ENCODE measurements at places on chromosomes 11 and 22. TPM values are rescaled to one million over a fixed set of nuclear protein-coding genes. Genes with fewer than 3 reads are reported as not detected.

NXPE4 gene
- not detected for total RNA-seq

DNA sequence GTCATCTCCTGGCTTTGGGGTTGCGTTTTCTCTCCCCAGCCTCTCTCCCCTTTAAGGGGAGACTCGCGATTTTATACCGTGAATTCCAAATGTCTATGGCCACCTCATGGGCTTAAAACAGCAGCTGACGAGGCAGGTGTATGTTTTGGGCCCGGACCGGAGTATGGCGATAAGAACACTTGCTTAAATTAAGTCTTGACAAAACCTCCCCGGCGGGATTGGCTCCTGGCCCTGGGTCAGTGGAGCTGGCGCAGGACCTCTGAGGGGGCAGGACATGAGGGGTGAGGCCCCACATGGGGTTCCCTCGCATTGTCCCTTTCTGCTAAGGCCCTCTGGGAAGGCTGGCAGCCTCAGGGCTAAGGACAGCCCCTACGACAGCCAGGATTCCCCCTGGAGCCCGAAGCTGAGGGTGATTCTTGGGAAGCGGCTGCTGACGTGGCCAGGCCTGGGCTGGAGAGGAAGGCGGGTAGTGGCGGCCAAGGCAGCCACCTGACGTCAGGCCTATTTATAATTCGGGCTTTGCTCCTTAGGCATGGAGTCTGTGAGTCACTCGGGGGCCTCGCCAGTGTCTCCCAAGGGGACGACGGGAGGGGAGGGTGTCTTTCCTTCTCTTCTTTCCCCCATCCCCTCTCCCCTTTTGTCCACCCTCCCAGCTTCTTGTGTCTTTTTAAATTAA is 12.7 kb downstream of the MYO18B start:
- no peak for DNase-seq
- H3K4me1 ChIP-seq: no peaks in the 10 kb centered on the region

DNA sequence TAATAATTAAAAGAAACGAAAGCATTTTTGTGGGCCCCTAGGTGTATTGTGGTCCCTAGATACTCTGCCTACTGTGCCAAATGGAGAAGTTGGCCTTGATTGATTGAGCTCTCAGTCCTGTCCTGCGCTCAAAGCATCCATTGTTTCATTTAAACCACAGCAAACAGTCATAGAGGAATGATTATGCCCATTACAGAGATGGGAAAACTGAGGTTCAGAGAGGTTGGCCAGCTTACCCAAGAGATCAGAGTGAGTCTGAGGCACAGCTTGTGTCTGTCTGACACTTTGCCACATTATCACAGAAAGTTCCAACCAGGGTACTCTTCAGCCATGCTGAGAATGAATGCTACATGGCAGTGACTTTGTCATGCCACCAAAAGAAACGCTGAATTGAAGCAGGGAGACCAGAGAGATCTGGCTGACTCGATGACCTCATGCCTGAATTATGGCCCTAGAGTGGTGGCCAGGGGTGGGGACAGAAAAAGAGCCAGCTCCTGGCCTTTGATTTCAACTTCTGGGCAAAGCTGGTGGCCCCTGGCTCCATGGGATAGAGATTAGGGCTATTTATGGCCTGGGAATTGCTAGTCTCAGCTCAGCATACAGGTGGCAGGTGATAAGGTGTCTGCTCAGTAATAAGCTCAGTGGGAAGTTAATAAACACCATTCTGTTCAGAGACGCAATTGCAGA is 180.5 kb downstream of the MIAT start:
- H3K36me3 ChIP-seq: no peaks in the 10 kb centered on the region
- H3K4me1 ChIP-seq: no peaks in the 10 kb centered on the region
- no peak overlapping the region for H3K27ac ChIP-seq
- H3K27me3 ChIP-seq: no peaks in the 10 kb centered on the region
- DNase-seq: no peak

GRCh38 chr22:48827268-48827846 is 1000.3 kb downstream of the BRD1 start:
- H3K4me3 ChIP-seq: no peak overlapping the region
- H3K4me1 ChIP-seq: no peaks in the 10 kb centered on the region
- DNase-seq: no peak

GRCh38 chr11:39374963-39375698 is 2084.3 kb downstream of the LRRC4C start:
- H3K27me3 ChIP-seq: no peaks in the 10 kb centered on the region
- no peaks in the 10 kb centered on the region for H3K36me3 ChIP-seq
- DNase-seq: no peak
- H3K27ac ChIP-seq: no peak overlapping the region
- H3K4me1 ChIP-seq: no peaks in the 10 kb centered on the region
- no peak overlapping the region for H3K4me3 ChIP-seq

DNA sequence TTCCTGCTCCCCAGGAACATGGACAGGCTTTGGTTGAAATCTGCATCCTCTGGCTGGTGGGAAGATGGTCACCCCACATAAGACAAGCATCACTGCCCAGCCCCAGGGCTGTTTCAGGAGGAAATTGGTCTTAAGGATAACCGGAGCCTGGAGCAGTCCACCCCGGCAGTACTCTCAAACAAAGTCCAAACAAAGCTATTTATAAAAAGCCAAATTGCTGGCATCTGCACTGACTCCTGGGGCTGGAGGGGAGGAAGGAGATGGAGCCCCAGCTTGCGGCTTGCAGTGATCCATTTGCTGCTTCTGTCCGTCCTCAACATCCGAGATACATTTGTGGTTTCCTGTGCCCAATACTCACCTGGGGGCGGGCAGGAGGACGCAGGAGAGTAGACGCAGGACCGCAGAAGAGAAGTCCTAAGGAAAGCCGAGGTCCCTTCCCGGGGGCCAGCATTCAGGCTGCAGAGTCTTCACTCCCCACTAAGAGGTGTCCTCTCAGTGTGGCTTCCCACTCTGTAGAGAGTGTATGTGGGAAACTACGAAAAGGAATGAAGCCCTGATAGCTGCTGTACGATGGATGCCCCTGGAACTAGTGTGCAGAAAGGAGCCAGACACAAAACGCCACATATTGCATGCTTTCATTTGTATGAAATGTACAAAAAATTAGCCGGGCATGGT is 107.3 kb upstream of the FGF3 start:
- H3K27ac ChIP-seq: no peak overlapping the region
- no peak overlapping the region for H3K4me3 ChIP-seq
- H3K36me3 ChIP-seq: no peaks in the 10 kb centered on the region

DNA sequence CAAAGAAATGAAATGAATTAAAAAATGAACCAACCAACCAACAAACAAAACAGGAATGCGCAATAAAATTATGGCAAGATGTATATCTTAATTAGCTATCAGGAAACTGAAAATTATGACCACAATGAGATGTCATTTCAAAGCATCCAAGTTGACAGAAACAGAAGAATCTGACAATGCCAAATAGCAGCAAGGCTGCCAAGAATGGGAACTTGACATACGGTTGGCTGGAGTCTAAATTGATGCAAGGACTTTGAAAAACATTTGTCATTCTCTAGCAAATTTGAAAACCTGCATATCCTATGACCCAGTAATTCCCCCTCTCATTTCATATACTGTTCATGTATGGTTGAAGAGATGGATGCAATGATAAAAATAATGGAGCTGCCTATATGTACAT is 1262.6 kb downstream of the TBC1D22A start:
- H3K27me3 ChIP-seq: no peaks in the 10 kb centered on the region
- no peak overlapping the region for H3K27ac ChIP-seq
- no peak for DNase-seq
- H3K4me3 ChIP-seq: no peak overlapping the region

DNA sequence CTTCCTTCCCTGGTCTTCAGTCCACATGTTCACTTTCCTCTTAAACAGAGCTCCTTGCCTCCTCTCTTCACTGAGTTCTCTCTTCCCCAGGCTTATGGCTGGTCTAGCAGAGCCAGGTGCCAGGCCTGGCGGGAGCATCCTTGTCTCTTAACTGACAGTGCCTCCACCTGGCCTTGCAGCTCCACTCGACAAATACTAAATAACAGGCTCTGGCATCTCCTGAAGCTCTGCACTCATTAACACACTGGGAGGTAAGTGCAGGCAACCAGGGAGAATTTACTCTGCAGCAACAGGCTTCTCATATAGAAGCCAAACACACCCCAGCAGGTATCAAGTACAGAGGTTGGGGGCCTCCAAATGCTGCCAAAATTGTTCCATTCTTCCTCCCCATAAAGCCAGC is 438.1 kb downstream of the SOX6 start:
- H3K36me3 ChIP-seq: no peaks in the 10 kb centered on the region
- no peak overlapping the region for H3K4me3 ChIP-seq
- no peak for DNase-seq
- H3K4me1 ChIP-seq: no peaks in the 10 kb centered on the region
- no peak overlapping the region for H3K27ac ChIP-seq

- no peak for DNase-seq
- no peak overlapping the region for H3K27ac ChIP-seq
- no peaks in the 10 kb centered on the region for H3K27me3 ChIP-seq
Measured at GRCh38 chr11:69770540-69770939, 4.6 kb downstream of the FGF4 start.

DNA sequence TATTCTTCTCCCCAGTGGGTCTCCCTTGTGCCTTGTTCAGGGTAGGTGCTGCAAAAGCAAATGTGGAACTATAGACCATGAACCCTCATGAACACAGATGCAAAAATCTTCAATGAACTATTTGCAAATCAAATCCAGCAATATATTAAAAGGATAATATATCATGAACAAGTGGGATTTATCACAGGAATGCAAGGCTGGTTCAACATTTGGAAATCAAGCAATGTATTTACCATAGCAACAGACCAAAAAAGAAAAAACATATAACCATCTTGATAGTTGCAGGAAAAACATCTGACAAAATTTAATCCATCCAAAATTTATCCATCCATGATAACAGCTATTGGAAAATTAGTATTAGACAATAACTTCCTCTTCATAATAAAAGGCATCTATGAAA is 11.4 kb upstream of the OSBPL5 start:
- no peaks in the 10 kb centered on the region for H3K27me3 ChIP-seq
- no peaks in the 10 kb centered on the region for H3K36me3 ChIP-seq
- no peak for DNase-seq
- H3K4me1 ChIP-seq: no peaks in the 10 kb centered on the region

DNA sequence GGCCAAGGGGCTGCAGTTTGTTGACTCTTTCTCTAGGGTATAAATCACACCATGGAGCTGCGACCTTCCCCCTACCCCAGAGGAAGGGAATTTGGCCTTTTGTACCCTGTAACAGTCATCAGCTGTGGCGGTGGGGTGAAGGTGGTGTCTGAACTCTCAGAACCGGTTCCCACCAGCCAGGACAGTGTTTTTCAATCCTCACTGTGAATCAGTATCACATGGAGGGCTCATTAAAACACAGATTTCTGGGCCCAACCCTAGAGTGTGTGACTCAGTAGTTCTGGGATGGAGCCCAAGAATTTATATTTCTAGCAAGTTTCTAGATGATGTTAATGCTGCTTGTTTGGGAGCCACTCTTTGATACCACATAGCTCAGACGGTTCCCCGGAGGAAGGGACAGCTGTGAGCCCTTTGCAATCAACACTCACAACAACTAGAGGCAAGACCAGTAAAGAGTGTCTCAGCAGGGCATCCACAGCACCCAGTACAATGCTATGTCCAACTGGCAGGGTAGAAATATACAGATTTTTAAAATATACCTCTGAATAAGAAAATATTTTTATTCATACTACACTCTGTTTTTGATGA is 43.9 kb upstream of the FAT3 start:
- DNase-seq: no peak
- H3K36me3 ChIP-seq: no peaks in the 10 kb centered on the region
- no peaks in the 10 kb centered on the region for H3K27me3 ChIP-seq
- H3K27ac ChIP-seq: no peak overlapping the region
- no peak overlapping the region for H3K4me3 ChIP-seq
- no peaks in the 10 kb centered on the region for H3K4me1 ChIP-seq

- no peaks in the 10 kb centered on the region for H3K4me1 ChIP-seq
- no peak overlapping the region for H3K4me3 ChIP-seq
- DNase-seq: no peak
- H3K27ac ChIP-seq: no peak overlapping the region
- H3K27me3 ChIP-seq: no peaks in the 10 kb centered on the region
- H3K36me3 ChIP-seq: no peaks in the 10 kb centered on the region
Measured at GRCh38 chr22:48683640-48684039, 1144.0 kb downstream of the BRD1 start.

RAB36 gene
- total RNA-seq: 4.7 TPM

GRCh38 chr11:33942954-33943353 is 51.1 kb upstream of the LMO2 start:
- no peaks in the 10 kb centered on the region for H3K36me3 ChIP-seq
- H3K27ac ChIP-seq: no peak overlapping the region
- no peaks in the 10 kb centered on the region for H3K4me1 ChIP-seq
- H3K27me3 ChIP-seq: no peaks in the 10 kb centered on the region
- no peak overlapping the region for H3K4me3 ChIP-seq

ANO5 gene
- 1.5 TPM for total RNA-seq
